Activated naive CD4-positive, alpha-beta T cell (primary cell): ENCODE measurements at places on chromosomes 16 and 17.

- no peak for DNase-seq
These were observed 1.5 kb upstream of the TBCD start for GRCh38 chr17:82750241-82750908.

- no peak for DNase-seq
These were observed 127.7 kb upstream of the GSE1 start for GRCh38 chr16:85485379-85485778.

DNA sequence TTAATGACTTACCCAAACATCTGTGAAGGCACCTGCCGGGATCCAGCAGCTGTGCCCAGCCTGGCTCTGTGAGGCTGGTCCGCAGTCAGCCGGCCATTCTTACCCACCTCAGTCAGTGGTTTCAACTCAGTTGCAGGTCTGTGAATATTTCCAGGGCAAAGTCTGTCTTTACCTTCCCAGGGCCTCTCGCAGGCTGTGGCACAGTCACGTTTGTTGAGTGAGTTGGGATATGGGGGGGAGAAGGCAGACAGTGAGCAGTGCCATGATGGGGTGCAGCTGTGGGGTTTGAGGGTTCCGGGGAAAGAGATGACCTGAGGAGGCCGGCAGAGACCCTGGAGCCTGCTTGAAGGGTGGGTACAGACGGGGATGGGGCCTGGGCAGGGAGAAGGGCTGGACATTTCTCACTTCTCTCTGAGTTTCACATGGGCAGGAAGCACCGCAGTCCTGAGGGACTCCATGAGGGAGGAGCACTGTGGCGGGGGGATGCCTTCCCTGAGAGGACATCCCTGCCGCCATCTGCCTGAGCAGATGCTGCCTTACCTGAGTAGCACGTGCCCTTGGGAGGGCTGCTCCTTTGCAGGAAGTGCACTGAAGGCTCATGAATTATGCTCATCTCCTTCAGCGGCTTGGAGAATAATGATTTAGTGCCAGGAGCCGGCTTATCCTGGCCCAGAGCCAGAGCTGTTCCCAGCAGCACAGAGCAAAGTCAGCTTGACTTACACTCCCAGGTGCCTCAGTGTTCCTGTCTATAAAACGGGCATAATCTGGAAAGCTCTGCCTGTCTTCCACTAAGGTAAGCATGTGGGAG is 48.1 kb downstream of the KSR1 start:
- DNase-seq = no peak

DNA sequence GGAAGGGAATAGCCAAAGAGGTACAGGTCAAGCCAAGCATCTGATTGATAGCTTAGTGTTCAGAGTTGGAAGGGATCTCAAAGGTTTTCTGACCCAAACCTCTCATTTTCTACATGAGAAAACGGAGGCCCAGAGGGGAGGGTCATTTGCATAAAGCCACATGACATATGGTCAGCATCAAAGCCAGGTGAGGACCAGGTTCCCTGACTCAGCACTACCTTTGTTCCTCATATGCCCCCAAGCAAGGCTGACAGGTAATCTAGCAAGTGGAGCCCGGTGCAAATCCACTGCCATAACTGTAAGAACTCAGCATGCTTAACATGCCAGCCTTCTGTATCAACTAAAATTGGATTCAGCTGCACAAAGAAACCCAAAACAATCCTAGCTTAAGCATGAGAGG is 28.2 kb upstream of the CCL1 start:
- DNase-seq = no peak

GRCh38 chr17:10155371-10156076 is 42.9 kb downstream of the GAS7 start:
- no peak for DNase-seq

GRCh38 chr16:89971495-89972243 is 23.1 kb downstream of the DEF8 start:
- DNase-seq = no peak

DNA sequence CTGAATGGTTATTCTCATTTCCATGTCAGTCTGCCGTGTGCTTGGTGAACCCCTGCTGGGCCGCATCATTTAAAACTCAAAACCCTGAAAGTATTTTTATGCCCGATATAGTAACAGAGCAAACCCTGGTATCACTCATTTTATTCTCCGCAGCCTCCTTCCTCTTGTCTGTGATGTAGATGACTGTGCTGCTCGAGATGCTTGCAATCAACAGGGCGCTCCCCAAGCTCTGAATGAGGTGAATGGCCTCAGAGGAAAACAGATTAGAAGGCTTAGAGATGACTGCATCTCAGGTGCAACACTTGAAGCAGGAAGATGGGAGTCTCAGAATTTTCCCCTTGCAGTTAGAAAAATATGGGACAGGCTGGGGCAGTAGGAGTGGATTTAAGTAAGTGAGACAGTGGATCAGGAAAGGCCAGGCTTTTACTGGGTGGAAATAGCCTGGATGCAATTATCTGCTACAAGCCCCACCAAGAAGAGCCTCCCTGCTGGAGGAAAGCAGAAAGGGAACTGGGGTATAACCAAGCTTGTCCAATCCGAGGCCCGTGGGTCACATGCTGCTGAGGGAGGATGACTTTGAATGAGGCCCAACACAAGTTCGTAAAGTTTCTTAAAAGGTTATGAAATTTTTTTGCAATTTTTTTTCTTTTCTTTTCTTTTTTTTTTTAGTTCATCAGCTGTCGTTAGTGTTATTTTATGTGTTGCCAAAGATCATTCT is 166.9 kb downstream of the CDH13 start:
- DNase-seq = no peak

DNA sequence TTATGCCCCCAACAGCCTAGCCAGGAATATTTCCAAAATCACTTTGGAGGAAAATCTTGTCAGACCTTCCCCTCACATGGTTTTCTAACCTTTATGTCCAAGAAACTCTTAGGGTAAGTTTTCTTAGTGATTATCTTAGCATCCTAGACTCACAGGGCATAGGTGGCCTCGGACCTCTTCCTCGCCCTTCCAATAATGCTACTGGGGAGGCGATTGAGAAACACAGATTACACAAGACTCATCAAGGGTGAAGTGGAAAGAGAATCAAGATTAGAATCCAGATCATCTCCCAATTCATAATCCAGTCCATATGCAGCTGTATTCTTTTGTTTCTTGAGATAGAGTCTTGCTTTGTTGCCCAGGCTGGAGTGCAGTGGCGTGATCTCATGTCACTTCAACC is 358.4 kb upstream of the CDH5 start:
- no peak for DNase-seq

- no peak for DNase-seq
These were observed 756.4 kb upstream of the EEF2KMT start for GRCh38 chr16:5854027-5854426.

DNA sequence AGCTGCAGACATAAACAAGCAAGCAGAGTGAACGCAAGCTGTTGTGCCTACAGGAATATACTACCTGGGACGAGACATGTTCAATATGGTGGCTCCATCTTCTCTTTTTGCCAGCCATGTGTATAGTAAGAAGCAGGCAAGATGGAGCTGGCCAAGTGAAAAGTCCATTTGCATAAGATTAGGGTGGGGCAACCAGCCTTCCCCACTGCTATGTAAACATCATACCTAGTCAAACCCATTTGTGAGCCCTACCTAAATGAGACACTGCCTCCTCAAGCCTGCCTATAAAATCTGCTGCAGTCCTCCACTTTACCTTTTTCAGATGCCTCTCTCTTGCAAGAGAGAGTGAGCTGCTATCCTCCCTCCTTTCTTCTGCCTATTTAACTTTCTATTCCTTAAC is 370.1 kb upstream of the PMFBP1 start:
- no peak for DNase-seq

GRCh38 chr16:11315510-11315909 is 29.7 kb upstream of the RMI2 start:
- DNase-seq = no peak

DNA sequence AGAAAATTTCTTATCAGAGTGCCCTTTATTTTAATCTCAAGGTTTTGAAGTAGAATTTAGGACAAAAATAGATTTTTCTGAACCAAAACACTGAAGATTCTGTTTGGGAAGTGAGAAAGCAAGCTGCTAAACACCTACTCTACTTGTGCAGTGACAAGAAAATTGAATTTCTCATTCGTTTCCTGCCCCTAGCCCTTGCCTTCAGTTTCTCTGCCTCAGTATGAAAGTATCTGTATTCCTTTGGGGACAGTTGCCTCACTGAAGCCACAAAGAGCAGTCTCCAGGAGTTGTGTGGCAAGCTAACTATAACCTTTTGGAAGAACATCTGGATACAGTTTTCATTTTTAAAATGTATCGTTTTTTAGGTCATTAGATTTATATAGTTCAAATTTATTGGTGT is 19.7 kb downstream of the MOSMO start:
- no peak for DNase-seq

DNA sequence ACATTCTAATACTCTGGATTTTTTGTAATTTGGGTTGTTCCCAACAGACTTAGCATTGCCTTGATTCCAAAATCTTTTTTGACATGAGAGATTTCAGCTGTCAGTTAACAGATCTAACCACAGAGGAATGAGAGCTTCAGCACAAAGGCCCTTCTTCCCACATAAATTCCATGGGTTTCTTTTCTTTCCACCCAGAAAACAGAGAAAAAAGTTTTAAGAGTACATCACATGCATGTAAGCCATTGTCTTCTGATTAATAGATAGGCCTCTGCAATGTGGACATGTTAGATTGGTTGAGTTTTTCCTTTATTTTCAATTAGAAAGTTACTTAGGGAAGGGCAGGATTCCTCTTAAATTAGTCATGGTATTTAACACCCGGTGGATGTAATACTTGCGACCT is 939 bp downstream of the MYH8 start:
- DNase-seq = no peak

DNA sequence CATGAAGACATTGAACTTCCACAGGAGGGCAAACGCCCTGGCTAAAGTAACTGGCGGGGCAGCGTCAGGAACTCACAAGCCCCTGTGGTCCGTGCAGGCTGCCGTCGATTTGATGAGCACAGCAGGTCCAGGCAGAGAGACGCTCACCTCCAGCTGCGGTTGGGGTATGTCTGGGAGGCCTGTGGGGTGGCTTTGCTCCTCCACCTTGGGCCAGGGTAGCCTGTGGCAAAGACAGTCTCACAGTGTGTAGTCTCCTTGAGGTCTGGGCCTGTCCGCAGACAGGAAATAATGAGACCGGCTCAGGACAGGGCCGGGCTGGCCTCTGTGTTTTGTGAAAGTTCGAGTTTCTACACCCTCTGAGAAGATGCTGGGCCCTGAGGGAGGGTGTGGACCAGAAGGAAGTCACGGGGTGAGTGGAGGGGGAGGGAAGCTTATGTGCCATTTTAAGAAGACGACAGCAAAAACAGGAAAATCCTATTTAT is 103.3 kb downstream of the METRNL start:
- no peak for DNase-seq

- no peak for DNase-seq
These were observed 9.1 kb downstream of the TOM1L1 start for GRCh38 chr17:54909766-54910165.

GRCh38 chr16:2866431-2866830 is 8.5 kb upstream of the PRSS22 start:
- DNase-seq = no peak

- DNase-seq = no peak
These were observed 53.4 kb downstream of the MFSD11 start for GRCh38 chr17:76791053-76791980.
